Common myeloid progenitor, CD34-positive (primary cell): ENCODE measurements at places on chromosomes 6 and 20.
A peak's percentile ranks its signal among the peaks of the same experiment; 100 is the strongest.

DNA sequence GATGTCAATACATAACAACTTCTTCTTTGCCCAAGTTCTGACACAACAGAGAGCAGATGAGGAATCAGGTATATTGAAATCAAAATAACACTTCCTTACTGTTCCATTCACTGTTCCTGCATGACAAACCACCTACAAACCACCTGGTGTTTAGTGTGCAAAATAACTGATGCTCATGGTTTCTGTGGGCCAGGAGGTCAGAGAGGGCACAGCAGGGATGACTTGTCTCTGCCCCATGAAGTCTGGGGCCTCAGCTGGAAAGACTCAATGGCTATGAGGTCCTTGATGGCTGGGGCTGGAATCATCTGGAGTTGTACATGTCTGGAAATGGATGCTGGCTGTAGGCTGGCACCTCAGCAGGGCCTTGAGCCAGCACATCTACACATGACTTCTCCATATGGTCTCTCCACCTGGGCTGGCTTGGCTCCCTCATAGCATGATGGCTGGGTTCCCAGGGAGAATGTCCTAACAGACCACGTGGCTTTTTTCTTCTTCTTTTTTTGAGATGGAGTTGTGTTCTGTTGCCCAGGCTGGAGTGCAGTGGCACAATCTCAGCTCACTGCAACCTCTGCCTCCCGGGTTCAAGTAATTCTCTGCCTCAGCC lies 7.4 kb upstream of the COX4I2 start:
- DNase-seq = no peak

DNA sequence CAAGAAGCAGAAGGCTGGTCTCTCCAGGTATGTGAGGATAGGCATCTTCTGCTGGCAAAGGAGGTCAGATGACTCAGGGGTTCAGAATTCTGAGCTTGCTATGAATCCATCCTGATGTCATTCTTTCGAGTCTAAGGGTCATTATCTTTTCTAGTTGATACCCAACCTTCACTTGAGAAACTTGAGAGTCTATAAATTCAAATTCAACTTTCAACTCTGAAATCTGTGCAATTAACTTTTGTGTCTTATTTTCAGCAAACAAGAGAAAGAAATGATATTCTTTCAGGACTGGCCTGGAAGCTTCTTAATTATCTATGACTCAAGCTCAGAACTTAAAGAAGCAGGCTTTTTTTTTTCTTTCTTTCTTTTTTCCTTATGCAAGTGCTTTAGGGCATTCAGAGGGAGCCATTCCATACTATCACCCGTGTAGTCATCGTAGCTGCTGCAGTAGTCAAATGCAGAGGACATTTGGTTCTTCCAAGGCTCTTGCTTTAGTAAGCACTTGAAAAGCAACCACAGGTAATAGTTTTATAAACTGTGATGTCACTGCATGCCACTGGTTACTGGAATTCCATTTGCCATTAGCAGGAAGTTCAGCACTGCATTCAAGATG lies 93.0 kb downstream of the ADTRP start:
- no peak for DNase-seq

GRCh38 chr20:61297986-61298385 lies 45.9 kb downstream of the CDH4 start:
- no peak for DNase-seq

DNA sequence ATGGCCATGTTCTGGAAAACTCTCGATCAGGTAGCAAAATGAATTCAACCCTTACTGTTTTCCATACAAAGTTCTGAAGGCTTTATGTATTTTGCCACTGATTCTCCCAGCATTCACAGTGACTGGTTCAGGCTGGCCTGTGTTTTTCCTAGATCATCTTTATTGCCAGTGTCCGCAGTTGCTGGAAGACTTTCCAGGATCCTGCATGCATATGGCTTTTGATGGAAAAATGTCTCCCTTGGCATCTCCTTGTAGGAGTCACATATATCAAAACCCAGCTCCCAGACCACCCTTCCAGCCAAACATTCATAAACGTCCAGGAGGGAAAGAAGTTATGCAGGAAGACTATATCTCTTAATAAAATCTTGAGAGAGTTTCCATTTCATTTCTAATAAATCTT lies 588.8 kb downstream of the MAFB start:
- DNase-seq = no peak

GRCh38 chr6:130968476-130968875 lies 94.6 kb downstream of the EPB41L2 start:
- no peak for DNase-seq

DNA sequence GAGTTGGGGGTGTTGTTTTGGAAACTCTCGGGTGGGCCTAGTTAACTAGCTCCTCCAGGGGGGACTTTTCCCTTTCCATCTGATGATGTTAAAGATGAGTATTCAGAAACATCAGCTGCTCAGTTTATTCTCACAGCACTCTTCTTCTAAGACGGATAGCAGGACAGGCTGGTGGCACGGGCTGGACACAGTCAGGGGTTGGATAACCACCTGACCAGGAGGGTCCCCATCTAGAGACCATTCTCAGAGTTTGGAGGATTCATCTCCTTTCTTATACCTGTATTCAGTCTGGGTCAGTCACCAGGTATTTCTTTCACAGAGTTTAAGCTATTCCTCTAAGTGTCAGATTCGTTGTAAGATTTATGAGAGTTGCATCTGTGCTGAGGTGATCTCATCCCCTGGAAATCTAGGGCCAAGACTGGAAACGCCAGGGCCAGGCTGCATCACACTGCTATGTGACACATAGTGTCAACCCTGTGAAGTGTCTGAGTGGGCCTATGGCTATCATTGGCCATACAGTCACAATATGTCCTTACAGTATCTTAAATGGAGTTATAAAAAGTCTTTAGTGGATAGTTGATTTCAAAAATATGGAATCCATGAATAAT lies 111.7 kb downstream of the FAM50B start:
- DNase-seq = no peak

- no peak for DNase-seq
These were observed 63.0 kb upstream of the EYA2 start for GRCh38 chr20:46831633-46832011.

DNA sequence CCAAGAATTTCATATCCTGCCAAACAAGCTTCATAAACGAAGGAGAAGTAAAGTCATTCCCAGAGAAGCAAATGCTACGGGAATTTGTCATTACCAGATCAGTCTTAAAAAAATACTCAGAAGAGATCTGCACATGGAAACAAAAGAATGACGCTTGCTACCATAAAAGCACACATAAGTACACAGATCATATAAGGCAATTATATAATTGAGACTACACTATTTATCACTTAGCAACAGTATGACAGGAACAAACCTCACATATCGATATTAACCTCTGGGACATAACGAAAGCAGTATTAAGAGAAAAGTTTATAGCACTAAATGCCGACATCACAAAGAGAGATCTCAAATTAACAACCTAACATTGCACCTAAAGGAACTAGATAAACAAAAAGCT lies 67.6 kb upstream of the TMEM200A start:
- DNase-seq = no peak

DNA sequence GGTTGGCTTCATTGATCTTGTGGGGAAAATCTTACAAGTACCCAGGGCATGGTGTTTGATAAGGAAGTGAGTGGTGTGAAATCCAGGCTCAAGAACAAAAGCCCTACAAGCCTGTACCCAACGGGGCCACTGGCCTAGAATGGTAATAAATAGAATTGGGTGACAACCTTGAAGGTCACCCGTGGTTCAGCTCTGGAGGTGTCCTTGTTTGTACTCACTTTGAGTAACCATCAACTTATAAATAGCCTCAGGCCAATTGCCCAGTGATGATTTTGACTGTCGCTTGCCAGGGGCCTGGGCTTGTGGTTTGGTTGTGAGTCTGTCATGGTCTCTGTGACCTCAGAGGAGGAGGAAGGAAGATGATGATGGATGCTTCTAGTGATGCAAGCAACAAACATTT lies 87.8 kb downstream of the PHACTR3 start:
- DNase-seq = no peak

- no peak for DNase-seq
These were observed 245.0 kb downstream of the TTLL2 start for GRCh38 chr6:167569879-167570278.

GRCh38 chr20:48676795-48677460 lies 150.9 kb downstream of the PREX1 start:
- no peak for DNase-seq

DNA sequence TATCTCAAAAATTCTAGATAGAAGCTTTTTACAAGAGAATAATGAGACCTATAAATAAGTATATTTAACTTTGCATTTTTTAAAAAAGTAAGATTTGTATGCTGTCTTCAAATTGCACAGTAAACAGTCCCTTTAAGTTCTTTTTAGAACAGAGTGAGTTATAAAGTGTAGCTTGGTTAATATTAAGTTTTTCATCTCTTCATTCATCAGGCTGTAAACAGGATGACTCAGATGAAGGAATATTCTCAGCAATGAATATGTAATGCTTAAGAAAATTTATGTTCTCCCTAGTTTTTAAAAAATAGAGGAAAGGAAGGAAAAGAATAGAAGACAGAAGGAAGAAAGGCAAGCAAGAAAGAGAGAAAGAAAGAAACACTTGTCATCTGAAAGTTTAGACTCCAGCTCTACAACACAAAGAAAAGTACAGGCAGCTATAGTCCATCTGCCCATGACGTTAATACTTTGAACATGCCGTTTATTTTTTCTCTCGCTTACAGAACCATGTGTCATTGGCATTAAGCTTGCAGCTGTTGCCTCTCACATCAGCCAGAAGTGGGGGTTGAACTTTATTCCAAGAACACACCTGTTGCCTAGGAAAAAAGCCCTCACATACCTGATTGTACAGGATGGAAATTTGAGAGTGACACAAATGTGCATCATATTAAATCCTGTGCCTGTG lies 36.1 kb downstream of the CAP2 start:
- no peak for DNase-seq

- peak; percentile 97 for DNase-seq
These were observed 16.4 kb downstream of the PIGT start for GRCh38 chr20:45432294-45432693.

- no peak for DNase-seq
These were observed 65.4 kb upstream of the MAFB start for GRCh38 chr20:40754339-40754943.

GRCh38 chr20:23583526-23583925 lies 15.2 kb upstream of the CST9L start:
- DNase-seq = no peak

- no peak for DNase-seq
These were observed 293.9 kb downstream of the KHDC1L start for GRCh38 chr6:72931325-72931887.

GRCh38 chr6:49733680-49734079 lies 10.5 kb downstream of the CRISP3 start:
- DNase-seq = no peak

DNA sequence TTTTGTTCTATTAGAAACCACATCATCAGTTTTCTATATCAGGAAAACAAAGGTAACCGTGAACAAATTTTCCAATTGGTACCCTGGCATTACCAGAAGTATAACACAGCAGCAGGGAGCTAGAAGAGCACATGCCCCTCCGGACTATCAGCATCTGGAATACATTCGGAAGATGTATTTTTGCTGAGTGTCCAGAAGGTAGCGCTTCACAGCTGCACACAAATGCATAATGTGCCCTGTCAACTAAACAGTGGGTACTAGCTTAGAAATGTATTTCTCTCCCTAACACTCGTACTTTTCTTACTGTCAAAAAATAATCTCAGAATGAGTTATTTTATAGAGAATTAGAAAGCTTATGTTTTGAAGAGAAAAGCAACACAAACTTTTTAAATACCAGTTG lies 77.6 kb downstream of the HUS1B start:
- DNase-seq = no peak

- no peak for DNase-seq
These were observed 313.4 kb upstream of the PLCB4 start for GRCh38 chr20:8755340-8756118.

- DNase-seq = no peak
These were observed 87.6 kb upstream of the EMILIN3 start for GRCh38 chr20:41454250-41454649.

DNA sequence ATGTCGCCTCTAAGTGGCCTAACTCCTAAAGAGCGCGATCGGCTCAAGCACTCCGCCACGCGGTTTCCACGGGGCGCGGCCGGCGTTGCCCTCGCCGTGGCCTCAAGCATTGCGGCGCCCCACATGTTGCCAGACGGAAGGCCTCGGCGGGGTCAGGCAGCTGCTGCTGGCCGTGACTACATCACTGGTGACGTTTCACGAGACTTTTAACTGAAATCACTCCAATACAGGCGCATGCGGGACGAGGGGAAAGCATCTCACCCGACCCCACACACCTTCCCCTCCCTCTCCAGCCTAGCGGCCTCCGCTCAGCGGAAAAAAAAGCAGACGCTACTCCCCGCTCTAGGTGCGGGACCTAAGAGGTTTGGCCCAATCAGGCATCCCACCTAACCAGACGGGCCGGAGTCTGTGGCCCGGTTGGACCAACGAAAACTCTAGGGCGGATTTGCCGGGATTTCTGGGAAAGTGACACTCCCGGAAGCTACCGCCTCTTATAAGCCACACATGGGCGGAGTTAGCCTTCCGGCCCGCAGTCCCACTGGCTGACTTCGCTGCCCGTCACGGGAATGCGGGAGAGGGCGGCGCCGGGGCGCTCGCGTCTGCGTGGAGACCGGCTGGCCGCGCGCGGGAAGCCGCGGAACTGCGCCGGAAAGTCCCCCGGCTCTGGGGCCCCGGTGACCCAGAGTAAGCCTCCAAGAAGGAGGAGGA lies at the start of gene NXT1:
Gene NXT1, plus strand, starts transcription at position 596 of the 708 bp plus-strand sequence. CDS start 3,251 bp downstream, outside the sequence.
- DNase-seq = peak; percentile 96

DNA sequence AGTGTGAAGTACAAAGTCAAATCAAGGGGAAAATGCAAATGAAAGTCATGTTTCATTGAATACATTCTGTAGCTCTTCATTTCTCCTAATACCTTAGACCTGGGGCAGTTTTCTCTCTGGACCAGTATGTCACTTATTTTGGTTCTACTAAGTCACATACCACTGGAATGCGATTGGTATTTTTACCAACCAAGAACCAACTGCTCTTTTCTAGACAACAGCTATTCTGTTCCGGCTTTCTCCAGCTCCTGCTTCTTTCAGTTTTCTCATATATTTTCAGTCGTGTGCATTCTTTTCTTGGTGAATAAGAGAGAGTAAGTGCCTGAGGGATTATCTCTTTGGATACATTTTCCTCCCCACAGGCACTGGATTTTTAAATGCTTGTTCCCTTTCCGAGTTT lies 39.2 kb upstream of the SPACA1 start:
- no peak for DNase-seq

DNA sequence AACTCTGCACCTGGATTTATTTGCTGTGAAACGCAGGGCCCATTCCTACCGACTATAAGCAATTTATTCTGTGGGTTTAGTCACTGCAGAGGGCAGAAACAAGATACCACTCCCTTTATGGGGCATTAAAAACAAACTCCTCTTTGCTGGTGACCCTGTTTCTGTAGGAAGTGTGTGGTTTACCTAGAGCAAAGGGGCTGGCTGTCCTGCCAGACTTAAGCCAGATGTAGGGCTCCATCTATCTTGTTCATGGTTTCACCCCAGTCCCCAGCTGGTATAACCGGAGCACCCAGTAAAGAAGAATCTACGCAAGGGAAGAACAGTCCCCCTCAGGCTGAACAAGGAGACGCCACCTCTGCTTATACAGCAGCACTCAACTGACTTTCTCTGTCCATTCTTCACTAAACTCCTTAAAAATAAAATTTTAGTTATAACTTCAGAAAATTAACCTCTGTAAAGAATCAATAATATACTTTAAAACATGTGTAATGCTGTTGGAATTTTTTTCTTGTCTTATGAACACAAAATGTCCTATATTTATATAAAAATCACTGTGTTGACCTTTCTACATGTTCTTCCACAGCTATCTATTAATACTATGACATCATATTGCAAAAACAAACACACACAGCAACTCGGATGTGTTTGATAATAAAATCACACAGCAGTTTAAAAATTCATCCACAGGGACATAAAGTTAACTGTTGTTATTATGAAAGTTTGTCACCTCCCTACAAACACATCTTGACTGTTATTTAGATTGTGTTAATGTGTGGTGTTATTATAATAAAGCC lies 126.1 kb upstream of the RPS6KA2 start:
- DNase-seq = no peak
